BE2C (cell line): ENCODE measurements at places on chromosomes 2 and 18.

- no peak for DNase-seq
These were observed 418.8 kb upstream of the HNRNPA3 start for GRCh38 chr2:176793792-176794191.

DNA sequence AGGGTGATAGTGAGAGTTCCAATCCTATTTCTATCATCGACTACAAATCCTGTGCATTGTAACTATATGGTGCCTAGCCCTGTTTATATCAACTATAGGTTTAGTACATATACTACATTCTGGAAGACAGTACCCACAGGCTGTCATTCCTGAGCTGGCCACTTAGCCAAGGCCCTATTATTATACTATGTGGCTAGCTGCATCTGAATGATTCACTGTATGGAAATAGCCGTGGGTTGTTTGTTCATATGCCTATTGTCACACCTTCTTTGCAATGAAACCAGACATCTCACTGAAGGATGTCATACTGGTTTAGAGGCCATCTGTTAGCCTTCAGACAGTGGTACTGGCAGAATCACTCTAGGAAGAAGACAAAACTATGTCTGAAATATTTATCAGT lies 62.3 kb upstream of the FSIP2 start:
- DNase-seq = no peak

- DNase-seq = no peak
These were observed 4.3 kb downstream of the TMEFF2 start for GRCh38 chr2:192190474-192190873.

DNA sequence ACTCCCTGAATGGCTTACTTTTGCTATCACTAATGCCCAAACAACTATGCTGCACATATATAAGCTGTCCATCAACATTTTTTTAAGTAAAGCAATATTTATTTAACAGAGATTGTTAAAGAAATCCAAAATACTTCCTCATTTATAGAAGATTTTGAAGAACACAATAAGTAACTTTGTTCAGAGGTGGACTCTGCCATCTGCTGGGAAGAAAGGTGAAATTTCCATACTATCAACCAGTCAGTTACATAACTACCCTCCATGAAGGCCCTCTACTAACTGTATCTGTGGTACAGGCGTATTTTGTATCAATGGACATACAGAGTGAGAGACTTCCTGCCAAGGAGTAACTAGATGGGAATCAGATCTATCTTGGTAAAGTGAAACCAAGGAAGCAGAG lies 106.0 kb downstream of the DTNB start:
- DNase-seq = no peak
